Activated T-helper 1 cell treated with anti-CD3 and anti-CD28 coated beads, Interleukin-2, amount 50 U/mL, for 16 hours (primary cell): ENCODE measurements at places on chromosomes 11 and 22.

DNA sequence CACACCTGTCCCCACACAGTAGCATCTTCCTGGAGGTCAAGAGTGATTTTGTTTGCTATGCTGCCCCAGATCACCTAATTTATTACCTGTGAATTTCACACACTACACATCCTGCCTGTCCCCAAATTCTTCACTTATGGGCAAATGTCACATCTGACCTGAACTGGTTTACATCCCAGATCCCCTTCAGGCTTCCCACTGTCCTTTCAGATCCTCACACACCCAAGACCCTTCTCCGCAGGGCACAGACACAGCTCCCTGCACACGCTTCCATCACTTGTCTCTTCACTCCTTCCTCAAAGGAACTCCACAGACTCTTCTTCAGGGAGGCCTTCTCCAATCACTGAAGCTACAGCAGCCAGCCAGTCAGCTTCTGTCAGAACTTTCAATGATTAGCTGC lies 118.7 kb upstream of the IGLL5 start:
- DNase-seq: no peak

DNA sequence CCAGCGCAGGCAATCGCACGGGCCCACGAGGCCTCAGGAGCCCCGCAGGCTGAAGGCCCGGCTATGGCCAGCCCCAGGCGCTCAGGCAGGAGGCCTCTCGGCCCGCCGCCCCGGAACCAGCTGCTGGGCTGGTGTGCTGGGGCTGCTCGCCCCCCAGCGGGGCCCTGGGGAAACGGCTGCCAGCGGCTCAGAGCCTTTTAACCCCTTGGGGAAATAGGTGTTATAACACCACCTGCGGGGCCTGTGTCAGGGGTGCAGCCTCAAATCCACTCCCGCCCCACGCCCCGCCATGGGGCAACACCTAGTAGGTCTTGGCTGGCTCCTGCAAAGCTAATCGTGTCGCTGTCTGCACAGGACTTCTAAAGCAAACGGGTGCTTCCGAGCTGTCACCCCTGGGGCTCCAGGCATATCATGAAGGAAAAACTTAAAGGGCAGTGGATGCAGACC lies 237.4 kb downstream of the TTC28 start:
- DNase-seq: peak; percentile 23

GRCh38 chr11:130409594-130410388 lies 18.6 kb downstream of the ADAMTS8 start:
- no peak for DNase-seq

GRCh38 chr22:38124236-38124974 lies 13.9 kb upstream of the BAIAP2L2 start:
- DNase-seq: no peak
